DMS153 (cell line): ENCODE measurements at places on chromosomes 12 and 14.

DNA sequence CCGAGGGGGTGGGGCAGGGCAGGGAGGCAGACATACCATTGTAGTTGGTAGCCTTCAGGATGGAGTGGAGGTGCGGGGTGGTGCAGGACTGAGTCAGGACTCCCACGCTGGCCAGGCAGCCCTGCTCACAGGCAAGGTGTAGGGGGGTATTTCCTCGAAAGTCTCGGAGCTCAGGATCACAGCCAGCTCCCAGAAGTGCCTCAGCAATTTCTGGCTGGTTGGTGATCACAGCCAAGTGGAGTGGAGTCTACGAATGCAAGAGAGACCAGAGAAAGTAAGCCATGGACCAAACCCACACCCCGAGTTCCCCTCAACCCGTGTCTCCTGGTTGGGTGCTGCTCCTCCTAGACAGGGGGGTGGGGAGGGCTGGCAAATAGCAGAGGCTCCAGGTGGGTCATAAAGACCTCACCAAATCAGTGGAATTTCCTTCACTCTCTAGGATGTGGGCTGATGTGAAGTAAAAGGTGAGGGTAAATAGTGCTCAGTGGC, 1.4 kb downstream of the NFKBIA start:
- DNase-seq, result no peak

DNA sequence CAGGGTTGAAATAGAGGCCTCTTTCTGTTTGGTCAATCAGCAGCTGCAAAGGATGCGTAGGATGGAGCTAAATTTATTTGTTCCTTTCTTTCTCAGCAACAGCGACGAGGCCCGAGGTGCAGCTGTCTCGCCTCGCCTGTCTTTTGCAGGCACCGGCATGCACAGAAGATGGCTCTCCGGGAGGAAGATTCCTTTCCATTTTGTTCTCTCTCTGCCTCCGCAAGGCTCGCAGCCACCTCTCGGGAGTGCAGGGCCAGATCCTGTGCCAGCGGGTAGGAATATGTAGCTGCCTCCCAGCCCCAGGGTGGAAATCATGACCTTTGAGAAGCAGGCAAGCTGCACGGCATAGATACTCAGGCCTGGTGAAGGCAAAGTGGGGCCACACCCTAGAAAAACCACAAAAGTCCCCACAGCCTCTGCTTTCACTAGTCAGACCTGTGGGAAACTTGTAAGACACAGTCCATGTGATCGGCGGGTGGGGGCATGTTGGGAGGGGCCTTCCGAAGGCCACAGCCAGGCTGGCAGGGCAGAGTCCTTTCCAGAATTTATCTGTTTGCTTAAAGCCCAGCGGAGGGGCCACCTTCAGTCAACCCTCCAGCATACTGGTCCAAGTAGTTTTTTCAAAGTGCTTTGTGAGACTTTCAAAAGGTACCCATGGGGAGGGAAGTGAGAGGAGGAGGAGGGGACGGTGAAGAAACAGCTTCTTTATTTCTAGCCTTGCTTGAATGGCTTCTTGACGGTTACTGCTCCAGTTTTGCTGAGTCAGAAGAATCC, at the start of gene MAP1LC3B2:
Gene MAP1LC3B2, plus strand, starts transcription at position 220 of the 774 bp plus-strand sequence. CDS start 16,562 bp downstream, outside the sequence.
- no peak for DNase-seq

- DNase-seq, result no peak
Observed at GRCh38 chr14:93122826-93123225, 7.1 kb upstream of the ITPK1 start.

GRCh38 chr14:75612157-75612556, 33.7 kb downstream of the FLVCR2 start:
- no peak for DNase-seq

- DNase-seq, result peak; percentile 47
Observed at GRCh38 chr12:104215638-104216297, at the start of gene TXNRD1. Gene TXNRD1, plus strand, starts transcription at chr12:104215779. Its CDS starts 24 bp downstream, at chr12:104215803.

- no peak for DNase-seq
Observed at GRCh38 chr12:58163021-58163420, 221.7 kb downstream of the ATP23 start.

- no peak for DNase-seq
Observed at GRCh38 chr12:63928305-63928704, 83.8 kb downstream of the SRGAP1 start.

DNA sequence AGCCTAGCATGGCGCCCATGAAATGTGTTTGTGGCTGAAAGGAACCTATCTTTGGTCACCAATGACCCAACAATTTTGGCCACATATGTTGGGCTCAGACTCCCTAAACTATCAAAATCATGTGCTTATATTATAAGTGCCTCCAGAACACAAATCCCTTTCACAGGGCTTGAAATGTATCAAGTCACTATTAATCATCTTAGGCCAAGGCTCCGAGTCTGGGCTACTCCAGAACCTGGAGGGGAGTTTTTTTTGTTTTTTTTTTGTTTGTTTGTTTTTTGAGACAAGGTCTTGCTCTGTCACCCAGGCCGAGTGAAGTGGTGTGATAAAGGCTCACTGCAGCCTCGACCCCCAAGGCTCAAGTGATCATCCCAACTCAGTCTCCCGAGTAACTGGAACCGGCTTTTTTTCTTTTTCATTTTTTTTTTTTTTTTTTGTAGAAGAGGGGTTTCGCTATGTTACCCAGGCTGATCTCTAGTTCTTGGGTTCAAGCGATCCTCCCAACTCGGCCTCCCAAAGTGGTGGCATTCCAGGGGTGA, 989 bp upstream of the DRAM1 start:
- no peak for DNase-seq

DNA sequence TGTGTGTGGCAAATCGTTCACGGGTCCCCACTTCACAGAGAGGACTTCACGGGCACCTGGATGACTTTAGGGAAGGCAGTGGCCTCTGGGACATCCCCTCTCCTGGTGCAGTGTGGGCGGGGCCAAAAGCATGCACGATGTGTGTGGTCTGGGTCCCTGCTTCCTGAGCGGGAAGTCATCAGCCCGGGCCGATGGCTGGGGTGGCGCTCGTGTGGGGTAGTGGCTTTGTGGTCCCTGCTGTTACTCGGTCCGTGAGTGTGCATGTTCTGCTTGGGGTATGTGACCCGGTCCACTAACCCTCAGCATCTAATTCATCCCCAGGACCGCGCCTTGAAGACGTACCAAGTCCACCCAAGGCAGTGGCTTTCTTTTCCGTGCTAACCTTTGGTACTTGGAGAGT, 142.5 kb upstream of the RTL1 start:
- no peak for DNase-seq

- DNase-seq, result no peak
Observed at GRCh38 chr14:89680156-89680555, 263.1 kb upstream of the FOXN3 start.

DNA sequence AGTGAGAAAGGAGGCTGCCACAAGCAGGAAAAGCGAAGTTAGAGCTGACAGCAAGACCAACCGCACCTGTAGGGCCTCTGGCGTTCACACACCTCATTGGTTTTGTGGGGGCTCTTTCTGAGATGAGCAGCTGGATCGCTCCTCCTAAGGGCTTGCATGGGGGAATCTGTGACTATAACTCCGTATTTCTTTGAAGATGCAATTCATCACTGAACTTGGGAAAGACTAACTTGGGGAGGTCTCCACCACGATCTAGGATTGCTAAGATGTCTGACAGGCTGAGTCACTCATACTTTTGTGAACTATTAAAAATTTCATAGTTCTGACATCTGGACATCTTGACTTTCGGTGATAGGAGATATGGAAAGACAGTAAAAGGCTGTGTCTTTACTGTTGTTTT, 173.6 kb downstream of the ETV6 start:
- no peak for DNase-seq

DNA sequence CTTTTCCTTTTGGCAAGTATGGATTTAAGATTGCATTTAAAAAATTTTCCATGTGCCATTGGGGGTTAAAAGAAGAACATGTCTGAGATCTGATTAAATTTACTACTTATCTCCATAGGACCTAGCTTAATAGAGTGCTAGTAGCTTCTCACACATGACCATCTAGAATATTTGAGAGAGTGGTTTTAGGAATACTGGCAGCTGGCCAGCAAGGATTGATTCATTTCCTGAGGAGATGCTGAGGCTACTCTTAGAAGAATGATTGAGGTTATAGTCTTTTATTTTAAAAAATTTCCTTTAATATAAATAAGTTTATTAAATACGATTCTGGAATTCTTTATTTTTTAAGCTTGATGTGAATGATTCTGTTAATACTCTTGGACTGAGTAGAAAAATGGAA, 56.2 kb downstream of the MIPOL1 start:
- no peak for DNase-seq

DNA sequence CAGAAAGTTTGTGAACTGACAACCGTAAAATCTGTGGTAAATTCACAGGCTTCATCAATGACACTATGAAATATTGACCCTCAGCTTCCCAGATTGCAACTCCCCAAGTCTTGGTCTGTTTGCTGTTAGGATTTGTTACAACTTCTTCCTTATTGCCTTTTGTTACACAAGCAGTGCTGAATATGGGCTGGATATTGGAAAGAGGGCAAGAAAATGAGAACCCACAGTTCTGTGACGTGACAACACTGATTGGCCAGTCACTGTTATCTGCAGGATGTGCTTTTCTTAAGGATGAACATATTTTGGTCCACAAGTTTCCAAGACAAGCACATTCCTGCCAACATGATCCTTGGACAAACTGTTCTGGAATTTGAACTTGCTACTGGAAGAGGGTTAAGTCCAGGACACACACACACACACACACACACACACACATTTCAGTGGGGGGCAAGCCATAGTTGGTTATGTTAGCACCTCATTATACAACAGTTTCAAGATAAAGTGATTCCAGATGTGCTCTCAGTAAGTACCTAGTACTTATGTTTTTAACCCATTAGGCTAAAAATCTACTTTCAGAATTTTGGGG, 16.6 kb upstream of the SLC38A2 start:
- no peak for DNase-seq

GRCh38 chr14:92794547-92794941, 439 bp downstream of the GOLGA5 start:
- no peak for DNase-seq

DNA sequence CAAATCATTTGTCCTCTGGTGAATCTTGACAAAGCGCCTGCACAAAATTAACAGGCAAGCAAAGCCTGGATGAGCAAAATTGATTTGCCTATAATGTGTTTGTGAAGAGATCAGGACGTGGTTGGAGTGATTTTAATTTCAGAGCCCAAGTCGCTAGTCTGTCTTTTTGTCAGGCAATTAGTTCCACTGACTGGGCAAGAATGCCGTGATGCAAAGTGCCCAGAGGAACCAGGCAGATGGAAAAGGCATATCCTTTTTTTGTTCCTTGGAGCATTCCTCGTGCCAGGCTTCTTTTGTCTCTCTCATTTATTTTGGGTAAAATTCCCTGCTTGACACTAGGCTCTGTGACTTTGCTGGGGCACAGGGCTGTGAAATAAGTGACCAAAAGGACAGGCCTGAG, 65.9 kb upstream of the CCDC198 start:
- DNase-seq, result no peak

DNA sequence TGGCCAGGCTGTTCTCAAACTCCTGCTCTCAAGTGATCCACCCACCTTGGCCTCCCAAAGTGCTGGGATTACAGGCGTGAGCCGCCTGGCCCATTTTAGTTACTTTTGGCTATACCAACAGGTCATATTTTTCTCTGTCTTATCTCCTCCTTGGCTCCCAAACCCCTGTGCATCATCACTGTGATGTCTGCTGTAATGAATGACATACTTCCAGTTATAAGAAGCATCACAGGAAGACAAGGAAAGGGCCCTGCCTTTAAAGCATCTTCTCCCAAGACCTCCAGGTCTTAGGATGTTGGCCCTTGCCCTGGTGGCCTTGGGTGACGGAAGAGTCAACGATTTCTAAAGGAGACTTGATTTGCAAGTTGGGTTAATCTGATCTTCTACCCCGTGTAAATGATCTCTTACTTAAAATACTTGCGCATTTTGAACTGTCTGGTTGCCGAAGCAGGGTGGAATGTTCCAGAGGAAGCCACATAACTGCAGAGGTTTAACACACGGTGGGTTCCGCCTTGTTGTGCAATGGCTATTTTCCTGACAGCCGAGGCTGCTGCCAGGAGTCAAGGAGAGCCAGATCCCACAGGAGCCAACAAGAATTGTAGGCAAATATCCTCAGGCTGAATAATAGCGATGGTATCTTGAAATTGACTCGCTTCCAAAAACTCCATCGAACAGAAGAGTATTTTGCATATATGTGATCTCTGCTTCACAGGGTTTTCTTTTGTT, 55.7 kb upstream of the PLXNC1 start:
- no peak for DNase-seq

GRCh38 chr12:103688376-103689063, 101.4 kb downstream of the STAB2 start:
- DNase-seq, result no peak

- no peak for DNase-seq
Observed at GRCh38 chr14:89910691-89911009, 43.9 kb downstream of the EFCAB11 start.

DNA sequence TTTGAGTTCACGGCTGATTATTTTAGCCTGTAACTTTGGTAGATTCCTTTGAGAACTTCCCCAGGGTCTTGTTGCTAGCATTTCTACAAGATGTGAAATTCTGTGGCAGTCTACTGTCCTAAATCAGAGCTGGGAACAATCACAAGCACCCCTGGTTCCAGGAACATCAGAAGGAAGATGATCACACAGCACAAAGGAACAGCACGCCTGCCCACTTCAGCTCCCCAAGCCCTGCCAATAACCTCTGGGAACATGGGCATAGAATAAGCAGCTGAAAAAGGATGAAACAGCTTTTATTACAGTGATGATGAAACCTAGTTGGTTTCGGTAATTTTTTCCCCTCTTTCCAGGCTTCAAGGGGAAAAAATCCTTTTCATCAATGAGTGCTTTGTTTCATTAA, 12.3 kb downstream of the GPR19 start:
- no peak for DNase-seq

- DNase-seq, result no peak
Observed at GRCh38 chr12:54744590-54744989, 96.4 kb upstream of the DCD start.

DNA sequence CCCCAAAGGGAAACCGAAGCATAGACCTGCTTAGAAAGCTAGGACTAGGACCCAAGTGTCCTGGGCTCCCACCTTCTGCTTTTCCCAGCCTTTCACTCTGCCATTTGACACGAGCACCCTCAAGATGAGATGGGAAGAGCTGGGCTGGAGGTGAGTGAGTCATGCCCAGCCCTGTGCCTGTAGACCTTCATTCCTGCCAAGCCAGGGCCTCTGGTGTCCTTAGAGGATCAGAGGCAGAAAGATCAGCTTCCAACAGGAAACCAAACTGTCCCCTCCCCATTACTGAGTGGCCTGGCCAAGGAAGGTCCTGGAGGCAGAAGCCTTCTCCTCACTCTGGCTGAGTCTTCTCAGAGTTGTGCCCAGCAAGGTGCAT, 3.5 kb downstream of the TMEM63C start:
- no peak for DNase-seq

DNA sequence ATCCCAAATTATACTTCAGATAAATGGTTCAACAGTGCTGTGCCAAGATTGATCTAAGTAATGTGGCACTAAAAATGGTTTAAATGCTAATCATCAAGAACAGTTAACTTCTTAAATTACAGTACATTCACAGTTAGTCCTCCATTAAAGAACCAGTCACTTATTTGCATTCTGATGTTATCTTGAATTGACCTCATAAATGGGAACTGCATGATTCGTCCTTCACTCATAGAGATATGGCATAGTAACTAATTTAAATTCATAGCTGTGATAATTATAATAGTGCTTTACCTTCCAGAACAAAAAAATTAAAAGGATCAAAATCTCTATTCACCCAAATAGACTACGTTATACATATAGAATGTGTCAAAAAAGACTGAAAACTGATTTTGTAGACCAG, 61.1 kb downstream of the COCH start:
- no peak for DNase-seq
